ENCODE measurements at places on chromosomes 2 and 18. TPM values are rescaled to one million over a fixed set of nuclear protein-coding genes. Genes with fewer than 3 reads are reported as not detected.

The ESCO1 gene
- 18.3 TPM for total RNA-seq

The ATRAID gene
- total RNA-seq, result 106 TPM

The TTN gene
- total RNA-seq, result 1.0 TPM

The MLPH gene
- 7.7 TPM for total RNA-seq

The SALL3 gene
- total RNA-seq, result 0.36 TPM

The CD28 gene
- total RNA-seq, result not detected

The RAB6C gene
- total RNA-seq, result 0.16 TPM

DNA sequence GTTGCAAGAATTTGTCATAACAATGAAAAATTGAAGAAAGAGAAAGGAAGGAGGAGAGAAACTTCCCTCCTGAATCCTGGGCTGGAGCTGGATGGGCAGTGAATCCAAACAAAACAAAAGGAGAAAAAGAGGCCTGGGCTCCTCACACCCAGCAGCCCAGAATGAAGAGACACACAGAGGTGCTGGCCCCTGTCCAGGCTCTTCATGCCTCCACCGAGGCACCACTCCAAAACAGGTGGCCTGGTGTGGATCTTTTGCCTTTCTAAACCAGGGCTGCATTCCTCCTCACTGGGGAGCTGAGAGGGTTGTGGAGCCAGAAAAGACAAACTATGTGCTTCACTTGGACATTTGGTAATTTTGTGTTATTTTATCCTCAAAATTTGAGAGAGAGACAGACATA is 76.0 kb downstream of the FAM124B start:
- DNase-seq, result no peak

DNA sequence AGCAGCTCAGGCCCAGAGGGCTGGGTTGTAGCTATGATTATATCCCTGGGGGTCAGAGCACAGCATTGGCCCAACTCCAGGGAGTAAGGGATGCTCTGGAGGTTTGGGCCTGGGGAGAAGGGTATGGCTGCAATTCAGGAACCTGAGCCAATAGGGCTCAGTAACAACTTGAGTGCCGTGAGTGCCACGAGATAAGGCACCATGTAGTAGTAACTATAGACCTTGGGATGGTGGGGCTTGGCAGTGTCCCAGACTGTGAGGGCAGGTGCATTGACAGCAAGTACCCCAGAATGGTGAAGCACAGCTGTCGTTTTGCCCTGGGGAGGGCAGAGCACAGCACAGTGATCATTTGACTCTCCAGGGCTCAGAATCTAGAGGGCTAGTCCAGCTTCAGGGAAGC is 45.1 kb upstream of the ZNF396 start:
- no peak for DNase-seq

DNA sequence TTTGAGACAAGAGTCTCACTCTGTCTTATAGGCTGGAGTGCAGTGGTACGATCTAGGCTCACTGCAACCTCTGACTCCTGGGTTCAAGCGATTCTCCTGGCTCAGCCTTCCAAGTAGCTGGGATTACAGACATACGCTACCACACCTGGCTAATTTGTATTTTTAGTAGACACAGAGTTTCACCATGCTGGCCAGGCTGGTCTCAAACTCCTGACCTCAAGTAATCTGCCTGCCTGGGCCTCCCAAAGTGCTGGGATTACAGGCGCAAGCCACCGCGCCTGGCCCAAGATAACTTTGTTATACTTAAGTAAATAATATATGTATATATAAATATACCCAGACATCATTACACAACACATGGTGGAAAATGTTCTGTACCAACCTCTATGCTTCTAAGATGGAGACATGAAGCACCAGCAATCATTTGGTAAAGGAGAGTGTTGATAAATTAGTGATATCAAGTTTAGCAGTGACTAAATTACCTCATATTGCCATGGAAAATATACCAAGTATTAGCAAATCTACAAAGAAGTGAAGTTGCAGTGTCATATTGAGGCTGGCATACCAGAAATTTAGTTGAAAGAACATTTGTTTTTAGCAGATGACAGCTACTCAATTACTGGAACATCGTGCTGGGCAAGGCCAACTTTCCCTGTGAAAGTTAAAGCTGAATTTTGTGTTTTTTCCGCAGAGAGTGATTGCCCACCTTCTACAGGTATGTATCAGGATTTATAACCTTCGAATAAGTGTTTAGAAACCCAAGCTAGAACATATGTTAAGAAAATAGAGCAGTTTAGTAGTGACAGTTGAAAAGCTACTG is 177.7 kb downstream of the MYCN start:
- DNase-seq, result no peak

- DNase-seq, result no peak
Measured at GRCh38 chr2:144020047-144020446, 499.9 kb downstream of the ZEB2 start.

DNA sequence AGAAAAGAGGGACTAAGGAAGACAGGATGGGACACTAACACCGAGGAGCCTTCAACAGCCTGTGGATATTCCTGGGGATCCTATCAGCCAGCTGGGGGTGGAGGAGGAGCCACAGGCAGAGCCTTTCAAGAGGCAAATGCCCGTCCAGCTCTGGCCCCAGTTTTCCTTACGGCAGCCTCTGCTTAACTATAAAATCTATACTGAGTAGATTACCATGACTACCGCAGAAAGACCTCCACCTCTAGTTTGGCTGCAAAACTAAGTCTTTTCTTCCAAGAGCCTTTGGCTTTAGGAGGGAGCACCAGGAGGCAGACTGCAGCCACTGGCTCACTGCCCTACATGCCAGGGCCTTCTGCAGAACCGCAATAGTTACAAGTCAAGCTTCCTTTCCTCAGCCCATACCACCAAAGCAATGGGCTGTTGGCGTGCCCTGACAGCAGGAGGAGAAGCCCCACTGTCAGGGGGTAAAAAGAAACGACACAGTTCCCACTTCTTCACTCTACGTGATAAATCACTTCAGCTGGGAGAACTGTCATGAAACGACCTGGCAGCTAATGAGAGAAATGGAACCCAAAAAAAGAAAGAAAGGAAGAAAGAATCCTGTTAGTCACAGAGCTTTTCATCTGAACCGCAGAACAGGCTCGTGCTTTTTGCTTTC is 25.1 kb upstream of the CREB1 start:
- DNase-seq, result no peak

DNA sequence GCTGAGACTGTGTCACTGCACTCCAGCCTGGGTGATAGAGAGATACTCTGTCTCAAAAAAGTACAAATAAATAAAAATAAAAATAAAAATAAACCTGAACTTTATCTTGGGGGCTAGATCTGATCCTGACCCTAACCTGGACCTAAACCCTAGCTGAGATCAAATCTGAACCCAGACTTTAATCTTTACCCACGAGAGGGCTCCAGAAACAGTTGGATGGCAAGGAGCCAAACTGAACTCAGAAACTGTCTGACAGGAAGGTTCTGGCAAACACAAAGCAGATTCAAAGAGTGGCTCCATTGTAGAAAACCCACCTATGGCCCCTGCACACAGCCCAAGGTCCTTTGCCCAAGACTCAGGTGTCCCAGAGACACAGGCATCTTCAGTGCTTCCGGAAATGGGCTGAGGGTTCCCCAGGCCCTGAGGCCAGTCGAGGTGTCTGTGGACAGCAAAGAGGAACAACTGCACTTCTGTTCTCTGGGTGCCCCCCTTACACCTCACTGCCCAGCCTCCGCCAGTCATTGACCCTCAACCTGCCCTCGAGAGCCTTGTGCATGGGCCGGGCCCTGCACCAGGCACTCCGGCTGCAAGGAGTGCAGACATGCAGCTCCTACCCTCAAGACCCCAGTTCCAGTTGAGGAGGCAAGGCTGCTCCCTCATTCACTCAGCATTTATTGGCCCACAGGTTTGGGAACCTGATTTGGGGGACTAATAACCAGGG is 95.2 kb downstream of the TFCP2L1 start:
- DNase-seq, result no peak

- peak; percentile 67 for DNase-seq
Measured at GRCh38 chr2:202635428-202636212, 851 bp downstream of the FAM117B start.

DNA sequence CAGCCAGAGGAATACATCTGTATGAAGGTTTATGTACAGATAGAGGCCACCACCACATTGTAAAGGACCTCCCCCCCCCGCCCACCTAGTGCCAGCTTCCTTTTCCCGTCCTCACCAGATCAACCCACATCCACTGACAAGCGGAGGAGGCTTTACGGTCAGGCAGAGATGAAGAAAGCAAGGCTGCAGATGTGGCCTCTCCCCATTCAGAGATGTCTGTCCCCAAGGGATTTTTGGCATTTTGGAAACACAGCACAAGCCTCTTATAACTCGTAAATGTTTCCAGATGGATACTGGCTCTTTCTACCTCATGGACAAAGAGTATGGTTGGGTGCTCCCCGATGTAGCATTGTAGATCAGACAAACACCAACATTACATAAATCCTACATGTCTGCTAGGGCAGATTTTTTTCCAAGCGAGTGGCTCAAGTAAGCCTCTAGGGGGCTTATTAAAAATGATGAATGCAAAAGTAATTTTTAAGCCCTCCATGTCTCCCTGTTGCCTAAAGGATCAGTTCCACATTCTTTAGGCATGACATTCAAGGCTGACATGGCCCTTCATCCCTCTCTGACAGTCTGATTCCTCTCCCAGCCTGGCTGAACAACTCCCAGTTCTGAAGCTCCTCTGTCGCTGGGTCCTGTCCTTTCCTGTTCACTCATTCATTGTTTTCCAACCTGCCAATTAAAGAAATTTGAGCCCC is 11.7 kb downstream of the VIT start:
- no peak for DNase-seq

DNA sequence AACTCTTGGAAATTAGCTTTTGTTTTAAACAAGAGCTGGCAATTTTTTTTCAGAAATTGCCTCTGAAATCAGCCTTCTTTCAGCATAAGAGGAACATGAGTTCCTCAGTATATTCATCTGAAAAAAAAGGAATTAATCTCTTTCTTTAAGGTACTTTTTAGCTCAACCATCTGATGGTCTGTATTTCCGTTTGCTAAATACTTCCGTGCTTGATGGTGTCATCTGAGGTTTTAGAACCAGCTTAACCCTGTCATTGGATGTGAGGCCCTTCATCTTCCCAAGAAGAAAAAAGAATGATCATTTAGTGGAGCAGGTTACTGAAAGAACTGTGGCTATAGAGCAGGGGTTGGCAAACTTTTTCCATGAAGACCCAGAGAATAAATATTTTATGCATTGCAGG is 175.0 kb downstream of the TRABD2A start:
- DNase-seq, result no peak

GRCh38 chr18:38956068-38956467 is 1390.5 kb upstream of the CELF4 start:
- no peak for DNase-seq

DNA sequence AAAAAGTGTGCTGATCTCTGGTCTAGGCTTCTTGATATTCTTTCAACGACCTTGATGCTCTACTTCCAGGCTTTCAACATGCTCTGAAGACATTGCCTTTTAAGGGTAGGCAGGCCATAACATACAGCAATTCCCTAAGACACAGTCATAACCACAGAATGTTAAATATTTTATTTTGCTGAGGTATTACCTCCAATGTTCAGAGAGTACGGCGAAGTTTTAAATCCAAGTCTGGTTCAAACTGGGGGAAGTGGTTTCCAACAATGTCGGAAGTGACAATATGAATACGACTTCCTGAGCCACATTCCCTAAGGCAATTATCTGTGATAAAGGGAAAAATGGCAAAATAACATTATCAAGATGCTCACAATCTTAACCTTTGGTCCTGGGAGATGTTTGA is 1077.9 kb upstream of the PIK3C3 start:
- no peak for DNase-seq

DNA sequence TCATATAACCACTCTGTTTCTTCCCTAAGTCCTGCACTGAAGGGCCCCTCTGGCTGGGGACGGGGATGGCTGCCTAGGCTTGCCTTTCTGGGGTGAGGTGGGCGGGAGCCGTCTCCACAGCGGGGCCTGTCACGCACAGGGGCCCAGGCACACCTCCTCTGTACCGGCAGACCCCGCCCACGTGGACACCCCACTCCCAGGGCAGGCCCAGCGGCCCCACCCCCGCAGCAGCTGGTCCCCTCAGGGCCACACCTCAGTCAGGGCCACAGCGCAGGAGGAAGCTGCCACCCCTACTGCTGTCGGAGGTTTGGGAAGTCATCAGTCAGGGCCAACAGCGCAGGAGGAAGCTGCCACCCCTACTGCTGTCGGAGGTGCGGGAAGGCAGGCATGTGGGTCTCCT is 257.6 kb upstream of the RAB6C start:
- no peak for DNase-seq

- no peak for DNase-seq
Measured at GRCh38 chr18:22173221-22173927, 4.0 kb downstream of the GATA6 start.

DNA sequence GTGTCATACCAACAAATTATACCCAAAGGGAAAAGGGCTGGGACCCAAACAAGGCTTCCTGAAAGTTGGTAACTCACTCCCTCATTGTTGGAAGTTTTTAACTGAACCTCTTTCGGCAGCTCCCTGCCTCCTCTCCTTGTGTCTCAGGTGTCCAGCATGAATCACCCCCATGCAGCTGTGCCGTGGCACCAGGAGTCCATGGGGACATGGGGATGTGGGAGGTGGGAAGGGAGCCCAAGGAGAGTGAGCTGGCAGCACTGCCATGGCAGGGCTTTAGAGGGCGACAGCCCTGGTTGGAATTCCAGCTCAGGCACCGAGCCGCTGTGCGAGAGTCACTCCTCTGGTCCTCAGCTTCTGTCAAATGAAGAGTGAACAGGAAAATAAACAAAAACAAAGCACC is 12.5 kb upstream of the GYPC start:
- no peak for DNase-seq

GRCh38 chr2:123438251-123438650 is 586.8 kb upstream of the CNTNAP5 start:
- DNase-seq, result no peak

GRCh38 chr2:98454500-98455235 is 10.0 kb downstream of the INPP4A start:
- DNase-seq, result no peak

DNA sequence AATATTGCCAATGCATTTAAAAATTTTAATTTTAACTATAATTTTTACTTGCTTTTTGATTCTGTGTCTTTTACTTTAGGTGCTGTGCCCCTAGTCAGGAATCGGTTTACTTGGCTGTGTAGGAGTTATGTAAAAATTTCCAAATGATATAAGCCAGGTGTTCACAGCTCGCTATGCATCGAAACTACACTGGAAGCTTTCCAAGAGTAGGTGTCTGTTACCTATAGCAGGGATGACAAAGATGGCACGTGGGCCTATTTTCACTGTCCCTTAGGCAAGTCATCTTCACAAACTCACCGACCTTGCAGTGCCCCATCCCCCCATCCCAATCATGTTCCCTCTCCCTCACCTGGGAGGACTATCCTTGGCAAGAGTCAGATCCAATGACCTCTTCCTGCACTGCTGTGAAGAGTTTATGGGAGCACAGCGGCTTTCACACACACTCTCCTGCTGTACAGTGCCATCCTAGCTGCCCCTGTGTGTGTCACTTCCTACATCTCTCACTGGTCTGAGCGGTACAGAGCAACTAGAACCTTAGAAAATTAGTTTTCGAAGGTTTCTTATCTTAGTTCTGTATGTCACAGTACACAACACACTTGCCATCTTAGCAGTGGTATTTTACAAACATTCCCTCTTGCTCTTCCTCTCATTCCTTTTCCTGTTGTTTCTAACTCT is 49.2 kb upstream of the NAB1 start:
- DNase-seq, result no peak

- no peak for DNase-seq
Measured at GRCh38 chr2:136081582-136082210, 36.3 kb downstream of the CXCR4 start.

Data from mesothelial cell of epicardium (in vitro differentiated cells).